ENCODE measurements at places on chromosomes 1 and 21.
A peak's percentile ranks its signal among the peaks of the same experiment; 100 is the strongest.

DNA sequence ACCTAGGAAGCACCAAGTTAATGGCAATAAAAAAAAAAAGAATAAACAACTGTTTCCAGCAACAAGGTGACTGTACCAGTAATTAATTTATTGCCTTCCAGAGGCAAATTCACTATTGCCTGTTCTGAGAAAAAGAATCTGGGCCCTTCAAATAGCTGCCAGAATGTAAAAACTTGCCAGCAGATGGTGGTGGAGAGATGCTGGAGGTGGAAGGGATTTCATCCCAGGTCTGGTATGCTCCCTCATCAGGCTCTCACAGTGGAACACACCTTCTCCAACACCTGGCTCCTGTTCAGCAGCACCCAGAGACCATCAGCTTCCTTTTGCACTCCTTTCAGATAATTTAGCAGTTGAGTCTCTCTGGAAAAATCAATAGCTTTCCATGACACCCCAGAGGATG, 792.9 kb upstream of the ADAMTS5 start:
- no peak for DNase-seq

GRCh38 chr1:100585786-100586185, 47.8 kb downstream of the GPR88 start:
- DNase-seq = no peak

GRCh38 chr1:63780565-63780964, 6.7 kb downstream of the ROR1 start:
- no peak for DNase-seq

GRCh38 chr1:76680651-76681050, 186.6 kb upstream of the ST6GALNAC5 start:
- DNase-seq = no peak

- DNase-seq = no peak
Observed at GRCh38 chr21:34305605-34306604, 57.9 kb upstream of the KCNE2 start.

GRCh38 chr21:19590044-19590443, 1186.5 kb upstream of the TMPRSS15 start:
- no peak for DNase-seq

- no peak for DNase-seq
Observed at GRCh38 chr1:208644401-208645160, 400.4 kb upstream of the PLXNA2 start.

GRCh38 chr1:19737104-19737825, 62.5 kb downstream of the TMCO4 start:
- DNase-seq = no peak

- DNase-seq = no peak
Observed at GRCh38 chr1:24749886-24750285, 4.6 kb downstream of the CLIC4 start.

DNA sequence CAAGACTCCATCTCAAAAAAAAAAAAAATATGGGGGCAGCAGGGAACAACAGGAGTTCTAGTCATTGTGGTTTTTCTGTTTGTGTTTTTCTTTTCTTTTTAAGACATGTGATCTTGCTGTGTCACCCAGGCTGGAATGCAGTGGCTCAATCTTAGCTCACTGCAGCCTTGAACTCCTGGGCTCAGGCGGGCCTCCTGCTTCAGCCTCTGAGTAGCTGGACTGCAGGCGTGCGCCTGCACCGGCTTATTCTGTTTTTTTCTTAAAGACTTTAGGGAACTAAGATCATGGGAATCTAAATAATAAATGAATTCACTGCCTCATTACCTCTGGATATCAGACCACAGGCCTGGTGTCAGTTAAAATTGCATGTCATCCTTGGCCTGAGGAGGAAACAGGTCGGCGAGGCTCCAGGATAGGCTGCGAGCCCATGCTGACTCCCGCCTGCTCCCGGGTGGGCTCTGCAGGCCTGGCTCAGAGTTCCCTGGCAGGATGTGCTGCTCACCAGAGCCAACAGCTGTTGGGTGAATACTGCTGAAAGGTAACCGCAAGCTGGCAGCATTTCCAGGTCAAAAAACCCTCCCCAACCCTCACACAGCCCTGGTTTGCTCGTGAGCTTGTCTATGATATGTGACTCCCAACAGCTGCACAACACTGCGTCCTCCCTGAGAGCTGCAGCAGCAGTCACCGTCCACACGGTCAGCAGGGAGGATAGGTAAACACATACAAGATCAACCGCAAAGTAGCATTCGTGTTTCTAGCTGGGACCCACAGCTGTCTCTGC, 58.1 kb downstream of the SCCPDH start:
- no peak for DNase-seq

DNA sequence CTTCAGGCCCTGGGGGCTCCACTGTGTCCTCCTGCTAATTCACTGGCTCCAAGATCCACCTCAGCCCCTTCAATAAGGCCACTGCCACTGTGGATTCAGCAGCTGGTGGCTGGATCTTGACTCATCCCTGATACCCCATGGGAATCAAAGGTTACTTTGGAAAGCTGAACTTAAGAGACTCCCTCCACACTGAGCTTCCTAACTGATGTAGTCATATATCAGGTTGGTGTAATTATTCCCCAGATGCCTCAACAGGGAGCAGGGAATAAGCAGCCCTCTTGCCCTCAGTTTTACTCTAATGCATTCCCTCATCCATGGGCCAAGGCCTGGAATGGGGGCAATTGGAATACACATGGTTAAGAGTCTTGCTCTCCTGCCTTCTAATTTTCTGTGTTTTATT, 164.6 kb downstream of the FASLG start:
- no peak for DNase-seq

- DNase-seq = no peak
Observed at GRCh38 chr1:29470087-29470787, 233.9 kb downstream of the PTPRU start.

GRCh38 chr21:17428484-17428869, 84.4 kb upstream of the CXADR start:
- no peak for DNase-seq

DNA sequence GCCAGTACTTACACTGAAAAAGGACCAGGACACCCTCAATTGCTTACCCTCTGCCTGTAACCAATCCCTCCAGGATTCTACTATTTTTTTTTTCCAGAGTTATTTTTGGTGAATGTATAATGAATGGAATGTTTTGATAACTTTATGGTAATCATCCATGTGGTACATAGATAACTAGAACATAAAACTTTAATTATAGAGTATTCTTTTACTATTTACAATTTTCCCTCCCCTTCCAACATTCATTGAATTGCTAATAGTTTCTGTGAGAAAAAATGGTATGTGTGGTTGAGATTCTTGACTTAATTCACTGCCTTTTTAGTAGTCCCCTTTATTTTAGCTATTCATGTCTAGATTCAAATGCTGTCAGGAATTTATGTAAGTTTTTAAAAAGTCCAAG, 164.6 kb downstream of the CYYR1 start:
- no peak for DNase-seq

DNA sequence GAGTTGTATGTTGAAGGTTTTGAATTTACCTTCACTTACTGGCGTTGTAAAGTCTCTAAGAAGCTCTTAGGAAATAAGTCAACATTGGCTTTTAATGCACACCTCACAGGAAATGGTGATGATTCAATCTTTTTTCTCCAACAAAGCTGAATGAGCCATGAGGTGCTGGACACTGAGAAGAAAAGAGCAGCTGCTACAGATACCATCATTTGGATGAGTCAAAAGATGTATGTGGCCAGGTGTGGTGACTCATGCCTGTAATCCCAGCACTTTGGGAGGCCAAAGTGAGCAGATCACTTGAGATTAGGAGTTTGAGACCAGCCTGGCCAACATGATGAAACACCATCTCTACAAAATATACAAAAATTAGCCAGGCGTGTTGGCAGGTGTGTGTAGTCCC, 3.3 kb upstream of the IL23R start:
- no peak for DNase-seq

DNA sequence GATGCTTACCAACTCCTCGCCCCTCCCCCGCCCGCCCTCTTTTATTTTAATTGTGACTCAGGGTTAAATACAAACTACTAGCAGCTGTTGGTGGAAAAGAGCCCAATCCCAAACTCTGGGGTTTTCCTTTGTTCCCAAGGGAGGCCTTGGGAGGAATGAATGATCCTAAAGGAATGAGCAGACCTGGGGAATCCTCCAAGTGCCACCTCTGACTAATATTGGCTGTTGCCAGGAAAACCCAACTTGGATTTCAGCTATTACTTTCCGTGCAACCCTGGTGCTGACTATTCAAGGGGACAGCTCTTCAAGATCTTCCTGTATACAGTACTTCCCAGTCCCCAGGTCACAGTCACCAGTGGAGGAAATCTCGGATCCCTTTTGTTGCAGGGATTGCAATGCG, 1.3 kb upstream of the S100A10 start:
- DNase-seq = no peak

DNA sequence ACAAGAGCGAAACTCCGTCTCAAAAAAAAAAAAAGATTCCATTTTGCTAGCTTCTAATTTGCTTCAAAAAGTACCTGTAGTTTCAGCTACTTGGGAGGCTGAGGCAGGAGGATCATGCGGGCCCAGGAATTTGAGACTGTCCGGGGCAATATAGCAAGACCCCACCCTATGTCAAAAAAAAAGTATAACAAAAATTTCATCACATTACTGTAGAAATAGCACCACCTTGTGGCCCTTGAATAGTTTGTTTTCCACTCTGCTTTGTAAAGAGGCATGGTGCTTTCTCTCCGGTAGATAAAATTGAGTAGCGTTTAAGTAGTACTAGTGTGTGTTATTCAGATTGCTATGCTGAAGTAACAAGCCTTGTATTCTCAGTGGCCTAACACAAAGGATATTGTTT, 18.2 kb upstream of the MSTO1 start:
- DNase-seq = peak; percentile 12

DNA sequence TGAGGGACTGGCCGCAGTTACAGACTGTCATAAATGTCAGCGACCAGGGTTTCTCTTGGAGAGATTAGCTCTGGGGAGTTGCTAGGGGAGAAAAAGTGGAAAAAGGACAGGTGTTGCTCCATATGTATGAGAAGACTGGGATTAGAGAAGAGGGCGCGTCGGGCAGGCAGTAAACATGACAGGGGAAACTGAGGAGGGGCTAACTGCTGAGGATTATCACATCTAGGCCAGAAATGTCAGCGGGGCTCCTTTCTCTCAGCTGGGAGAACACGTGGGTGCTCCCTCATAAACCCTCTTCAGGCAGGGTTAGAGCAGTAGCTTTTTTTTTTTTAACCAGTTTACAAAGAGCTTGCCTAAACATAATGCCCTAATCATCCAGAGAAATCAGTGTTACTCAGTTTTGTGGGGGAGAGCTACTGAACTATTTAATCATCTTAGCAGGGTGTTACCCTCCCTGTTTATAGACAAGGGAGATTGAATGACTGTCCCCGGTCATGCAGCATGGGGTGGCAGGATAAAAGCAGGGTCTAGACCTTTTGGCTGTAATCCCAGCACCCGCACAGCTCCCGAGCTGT, 35.2 kb downstream of the ELAPOR1 start:
- DNase-seq = no peak

GRCh38 chr1:230215529-230215928, 148.5 kb downstream of the GALNT2 start:
- DNase-seq = no peak

DNA sequence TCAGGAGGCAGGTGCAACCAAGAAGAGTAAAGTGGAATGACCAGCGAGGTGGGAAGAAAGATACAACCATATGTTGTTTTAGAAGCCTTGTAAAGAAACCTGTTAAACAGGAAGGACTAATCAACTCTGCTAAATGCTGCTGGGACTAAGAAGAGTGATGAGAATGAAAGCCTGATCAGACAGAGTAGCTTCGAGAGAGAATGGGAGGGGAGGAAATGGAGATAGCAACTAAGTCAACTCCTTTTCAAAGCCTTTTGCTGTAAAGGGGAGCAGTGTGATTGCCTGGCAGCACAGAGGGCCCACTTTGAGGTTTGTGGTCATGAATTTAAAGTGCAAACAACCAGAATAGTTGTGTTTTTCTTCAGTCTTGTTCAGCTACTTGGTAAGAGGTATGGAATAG, 31.4 kb downstream of the SLC30A7 start:
- no peak for DNase-seq

- peak; percentile 12 for DNase-seq
Observed at GRCh38 chr1:179079113-179079761, 2.6 kb upstream of the TOR3A start.

GRCh38 chr1:161973924-161974845, 49.5 kb downstream of the OLFML2B start:
- DNase-seq = no peak

GRCh38 chr1:60697204-60697994, 385.0 kb upstream of the NFIA start:
- no peak for DNase-seq

DNA sequence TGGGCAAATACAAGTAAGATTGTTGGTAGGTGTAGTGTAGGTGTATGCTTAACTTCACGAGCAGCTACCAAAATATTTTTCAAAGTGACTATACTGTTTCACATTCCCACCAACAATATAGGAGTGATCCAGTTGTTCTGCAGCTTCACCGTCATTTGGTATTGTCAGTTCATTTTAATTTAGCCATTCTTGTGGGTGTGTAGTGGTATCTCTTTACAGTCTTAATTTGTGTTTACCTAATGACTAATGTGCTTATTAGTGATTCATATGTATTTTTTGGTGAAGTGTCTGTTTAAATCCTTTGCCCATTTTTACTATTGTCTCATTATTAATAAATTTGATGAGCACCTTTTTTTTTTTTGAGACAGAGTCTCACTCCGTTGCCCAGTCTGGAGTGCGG, 35.4 kb downstream of the RCSD1 start:
- DNase-seq = no peak

Data from activated CD4-positive, CD25-positive, alpha-beta regulatory T cell (primary cell).